ENCODE measurements at places on chromosomes 6 and 20.

DNA sequence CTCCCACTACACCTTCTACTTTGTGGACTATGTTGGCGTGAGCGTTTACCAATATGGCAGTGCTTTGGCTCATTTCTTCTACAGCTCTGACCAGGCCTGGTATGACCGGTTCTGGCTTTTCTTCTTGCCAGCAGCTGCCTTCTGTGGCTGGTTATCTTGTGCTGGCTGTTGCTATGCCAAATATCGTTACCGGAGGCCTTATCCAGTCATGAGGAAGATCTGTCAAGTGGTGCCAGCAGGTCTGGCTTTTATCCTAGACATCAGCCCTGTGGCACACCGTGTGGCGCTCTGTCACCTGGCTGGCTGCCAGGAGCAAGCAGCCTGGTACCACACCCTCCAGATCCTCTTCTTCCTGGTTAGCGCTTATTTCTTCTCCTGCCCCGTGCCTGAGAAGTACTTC, 16.5 kb upstream of the EFHC1 start:
- DNase-seq: no peak

- DNase-seq: no peak
Observed at GRCh38 chr6:80161434-80161833, 55.0 kb downstream of the BCKDHB start.

GRCh38 chr6:88662163-88662580, 301.2 kb downstream of the RNGTT start:
- DNase-seq: no peak

GRCh38 chr20:1255675-1256074, 10.4 kb upstream of the SNPH start:
- DNase-seq: no peak

GRCh38 chr20:62741701-62742491, 33.3 kb downstream of the NTSR1 start:
- no peak for DNase-seq

DNA sequence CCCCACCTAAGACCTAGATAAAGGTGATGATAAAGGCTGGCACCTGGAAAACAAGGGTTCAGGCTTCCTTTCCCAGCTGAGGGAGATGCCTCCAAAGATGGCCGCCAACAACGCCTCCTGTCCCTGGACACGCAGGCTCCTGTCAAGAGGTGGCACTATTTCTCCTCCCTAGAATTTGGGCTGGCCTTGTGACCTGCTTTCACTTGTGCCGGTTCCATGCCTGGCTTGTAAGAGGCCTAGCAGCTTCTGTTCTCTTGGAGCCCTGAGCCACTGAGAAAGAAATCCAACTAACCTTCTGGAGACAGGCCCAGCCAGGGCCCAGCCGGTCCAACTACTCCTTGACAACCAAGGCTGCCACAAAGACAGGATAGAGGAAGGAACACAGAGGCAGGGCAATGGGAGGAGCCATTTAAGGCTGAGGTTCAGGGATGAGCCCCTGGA, 60.2 kb upstream of the RALY start:
- peak; percentile 60 for DNase-seq

GRCh38 chr6:90146921-90147649, 149.6 kb downstream of the BACH2 start:
- DNase-seq: no peak

DNA sequence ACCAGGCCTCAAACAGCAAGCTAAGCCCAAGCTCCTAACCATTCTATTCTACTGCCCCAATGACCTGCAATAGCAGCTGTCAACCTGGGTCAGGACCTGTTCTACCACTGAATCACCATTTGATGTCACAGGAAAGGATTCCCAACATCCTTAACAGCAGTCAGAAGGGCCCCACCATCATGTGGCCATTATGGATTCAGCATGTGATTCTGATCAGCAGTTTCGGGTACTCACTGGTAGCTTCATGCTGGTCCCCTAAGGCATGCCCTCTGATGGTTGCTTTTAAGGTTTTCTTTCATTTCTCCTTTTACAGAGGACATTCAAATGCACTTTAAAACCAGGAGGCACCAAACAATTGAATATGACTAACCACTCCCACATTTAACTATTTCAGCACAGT, 37.3 kb upstream of the MAP7 start:
- DNase-seq: no peak

- DNase-seq: no peak
Observed at GRCh38 chr6:17015144-17015543, 86.7 kb upstream of the STMND1 start.

GRCh38 chr6:154167126-154167525, 128.1 kb downstream of the OPRM1 start:
- DNase-seq: no peak

GRCh38 chr6:6328451-6328850, 8.0 kb upstream of the F13A1 start:
- no peak for DNase-seq

- no peak for DNase-seq
Observed at GRCh38 chr20:13395232-13395631, 174.2 kb downstream of the ISM1 start.

GRCh38 chr20:41308726-41309413, 8.7 kb downstream of the ZHX3 start:
- no peak for DNase-seq

DNA sequence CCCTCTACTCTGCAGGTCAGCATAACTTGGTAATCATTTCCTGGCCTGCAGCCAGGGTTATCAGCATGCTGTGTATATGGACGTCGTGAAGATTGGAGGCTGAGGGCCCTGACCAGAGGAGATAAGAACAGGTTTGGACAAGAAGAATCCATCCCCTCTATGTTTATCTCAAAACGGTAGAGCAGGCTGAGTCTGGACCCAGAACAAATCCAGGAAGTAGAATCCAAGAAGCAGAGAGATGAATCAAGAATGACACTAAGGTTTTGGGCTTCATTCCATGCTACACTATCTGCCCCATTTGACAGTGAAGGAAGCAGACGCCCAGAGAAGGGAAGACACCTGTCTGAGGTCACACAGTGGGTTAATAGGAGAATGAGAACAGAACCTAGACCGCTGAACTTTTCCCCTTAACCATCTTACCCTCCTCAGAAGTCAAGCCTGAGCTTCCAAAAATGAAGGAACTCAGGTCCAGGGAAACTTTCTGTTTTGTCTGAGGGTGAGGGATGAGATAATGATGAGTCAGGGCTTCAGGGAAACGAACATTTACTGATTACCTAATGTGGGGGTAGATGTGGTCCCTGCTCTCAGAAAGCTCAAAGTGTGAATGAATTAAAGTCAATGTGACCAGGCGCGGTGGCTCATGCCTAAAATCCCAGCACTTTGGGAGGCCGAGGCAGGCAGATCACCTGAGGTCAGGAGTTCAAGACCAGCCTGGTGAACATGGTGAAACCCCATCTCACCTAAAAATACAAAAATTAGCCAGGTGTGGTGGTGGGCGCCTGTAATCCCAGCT, 9.4 kb upstream of the COMMD7 start:
- DNase-seq: no peak

- DNase-seq: no peak
Observed at GRCh38 chr6:37282371-37282770, 24.4 kb upstream of the TMEM217 start.

DNA sequence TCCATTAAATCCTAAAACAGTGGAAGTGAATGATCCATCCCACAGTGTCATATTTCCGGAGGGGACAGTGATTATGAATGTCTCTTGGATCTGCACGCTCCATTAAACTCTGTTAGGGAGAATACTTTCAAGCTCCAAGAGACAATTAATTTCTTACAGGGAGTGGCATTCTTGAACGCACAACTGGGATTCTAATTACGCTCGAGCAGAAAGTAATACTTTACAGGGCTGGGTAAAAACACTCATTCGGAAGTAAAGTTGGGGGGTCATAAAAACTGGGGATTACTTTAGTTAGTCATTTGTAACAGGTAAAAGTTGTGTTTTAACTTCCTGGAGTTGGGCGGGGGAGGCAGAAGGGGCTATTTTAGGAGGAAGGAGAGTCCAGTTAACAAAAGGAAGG, 151.8 kb downstream of the ZFP64 start:
- DNase-seq: no peak

DNA sequence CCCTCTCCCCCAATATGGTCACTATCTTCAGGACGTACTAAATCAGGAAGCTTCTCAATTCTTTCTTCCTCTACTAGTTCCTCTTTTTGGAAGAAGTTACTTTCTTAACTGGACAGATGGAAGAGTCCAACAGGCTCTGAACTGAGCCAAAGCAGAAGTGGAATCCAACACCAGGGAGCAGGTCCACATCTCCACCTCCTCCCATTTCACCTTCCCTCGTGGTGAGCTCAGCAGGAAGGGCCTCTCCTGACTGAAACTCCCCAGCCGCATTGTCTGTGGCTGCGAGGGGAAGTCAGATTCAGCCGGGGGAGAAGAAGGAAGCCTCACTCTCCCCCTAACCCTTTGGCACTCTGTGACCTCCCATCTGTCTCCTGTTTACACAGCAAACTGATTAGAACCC, 63.8 kb upstream of the UST start:
- no peak for DNase-seq

DNA sequence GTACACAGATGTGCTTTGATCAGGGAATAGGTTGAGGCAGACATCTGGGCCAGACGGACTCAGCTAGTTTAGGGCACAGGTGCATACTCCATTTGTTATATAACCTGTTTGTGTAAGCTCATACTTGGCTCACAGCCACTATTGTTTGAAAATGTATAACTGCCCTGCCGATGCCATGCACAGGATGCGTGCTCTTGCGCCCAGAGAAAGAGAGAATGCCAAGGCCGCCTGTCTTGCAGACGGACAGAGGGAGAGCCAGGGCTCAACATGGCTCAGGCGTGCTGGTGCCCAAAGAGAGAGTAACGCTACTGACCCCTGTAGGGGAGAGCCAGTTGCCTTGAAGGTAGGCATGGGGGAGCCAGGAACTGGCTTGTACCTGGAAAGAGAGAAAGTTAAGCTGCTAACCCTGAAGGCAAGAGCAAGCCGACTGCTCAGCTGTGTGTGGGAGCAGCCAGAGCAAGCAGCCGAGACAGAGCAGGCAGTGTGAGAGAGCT, 57.7 kb downstream of the FAM229B start:
- DNase-seq: no peak

- DNase-seq: no peak
Observed at GRCh38 chr20:51174536-51174935, 151.6 kb upstream of the KCNG1 start.

- DNase-seq: no peak
Observed at GRCh38 chr20:16349523-16350260, 223.6 kb downstream of the KIF16B start.
